ENCODE measurements at places on chromosomes 7 and 10.

GRCh38 chr7:150847536-150847935 lies 4.8 kb upstream of the AOC1 start:
- DNase-seq = no peak

DNA sequence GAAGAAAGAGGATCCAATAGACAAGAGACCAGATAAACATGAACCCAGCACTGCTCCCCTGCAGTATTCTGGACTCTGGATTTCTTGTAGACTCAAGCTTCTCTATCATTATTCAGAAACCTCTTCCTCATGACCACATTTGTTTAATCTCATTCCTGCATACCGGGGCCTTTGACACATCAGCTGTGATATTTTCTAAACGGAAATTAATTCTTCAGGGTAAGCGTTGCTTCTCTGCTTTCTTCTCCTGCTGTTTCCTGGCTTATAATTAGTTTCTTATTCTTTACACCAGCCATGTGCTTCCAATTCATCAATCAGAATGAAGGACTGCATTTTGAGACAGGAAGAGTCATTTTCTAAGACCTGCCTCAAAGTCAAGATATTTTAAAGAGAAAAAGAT lies 54.2 kb upstream of the TARP start:
- no peak for DNase-seq

DNA sequence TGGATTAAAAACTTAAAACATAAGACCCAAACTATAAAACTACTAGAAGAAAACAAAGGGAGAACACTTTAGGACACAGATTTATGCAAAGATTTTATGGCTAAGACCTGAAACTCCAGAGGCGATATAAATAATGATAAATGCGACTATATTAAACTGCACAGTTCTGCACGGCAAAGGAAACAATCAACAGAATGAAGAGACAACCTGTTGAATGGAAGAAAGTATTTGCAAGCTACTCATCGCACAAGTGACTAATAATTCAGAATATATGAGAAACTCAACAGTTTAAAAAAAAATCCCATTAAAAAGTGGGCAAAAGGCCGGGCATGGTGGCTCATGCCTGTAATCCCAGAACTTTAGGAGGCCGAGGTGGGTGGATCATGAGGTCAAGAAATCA lies 73.6 kb downstream of the JMJD1C start:
- no peak for DNase-seq

- DNase-seq = no peak
These were observed 29.2 kb downstream of the COPG2 start for GRCh38 chr7:130639388-130639787.

DNA sequence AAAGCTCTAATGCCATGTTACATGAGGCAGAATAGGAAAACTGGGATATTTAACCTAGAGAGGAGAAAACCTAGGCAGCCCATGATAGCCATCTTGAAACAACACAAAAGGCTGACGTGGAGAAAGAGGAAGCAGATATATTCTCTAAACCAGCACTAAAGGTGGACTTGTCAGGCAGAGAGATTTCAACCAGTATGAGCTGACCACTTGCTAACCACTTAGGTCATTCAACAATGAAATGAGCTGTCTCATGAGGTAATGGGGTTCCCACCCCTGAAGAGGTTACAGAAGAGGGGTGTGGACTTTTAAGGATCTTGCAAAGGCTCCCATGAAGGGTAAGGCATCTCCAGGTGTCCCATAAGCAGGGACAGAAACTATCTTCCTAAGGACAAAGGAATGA lies 26.8 kb upstream of the EGR2 start:
- DNase-seq = no peak

DNA sequence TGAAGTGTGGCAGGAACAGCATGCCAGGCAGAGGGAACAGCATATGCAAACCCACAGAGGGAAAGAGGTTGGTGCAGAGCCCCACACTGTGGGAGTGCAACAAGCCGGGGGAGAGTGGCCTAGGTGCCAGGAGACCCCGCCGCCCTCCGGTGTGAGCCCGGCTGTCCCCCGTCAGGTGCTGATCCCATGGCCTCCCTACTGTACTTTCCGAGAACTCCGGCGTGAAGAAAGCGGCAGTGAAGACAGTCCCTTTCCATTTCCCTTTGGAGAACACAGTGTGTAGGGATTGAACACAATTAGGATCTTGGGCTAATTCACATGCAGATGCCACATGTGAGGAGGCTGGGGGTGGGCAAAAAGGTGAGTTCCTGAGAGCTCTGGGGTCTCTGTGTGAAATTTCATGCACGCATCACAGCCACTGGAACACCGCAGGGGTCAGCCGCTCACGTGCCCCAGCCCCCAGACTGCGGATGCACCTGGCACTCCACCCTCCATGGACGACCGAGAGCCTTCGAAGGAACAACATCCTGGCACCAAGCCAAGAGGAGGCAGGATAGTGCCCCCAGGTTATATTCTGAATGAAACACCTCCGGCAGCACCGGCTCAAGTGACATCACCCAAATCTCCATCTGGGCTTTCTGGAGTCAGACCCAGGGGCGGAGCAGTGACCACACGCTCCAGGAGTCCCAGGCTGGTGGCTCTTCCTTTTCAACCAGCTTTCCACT lies 82.1 kb upstream of the PPP2R2D start:
- DNase-seq = peak; percentile 39

DNA sequence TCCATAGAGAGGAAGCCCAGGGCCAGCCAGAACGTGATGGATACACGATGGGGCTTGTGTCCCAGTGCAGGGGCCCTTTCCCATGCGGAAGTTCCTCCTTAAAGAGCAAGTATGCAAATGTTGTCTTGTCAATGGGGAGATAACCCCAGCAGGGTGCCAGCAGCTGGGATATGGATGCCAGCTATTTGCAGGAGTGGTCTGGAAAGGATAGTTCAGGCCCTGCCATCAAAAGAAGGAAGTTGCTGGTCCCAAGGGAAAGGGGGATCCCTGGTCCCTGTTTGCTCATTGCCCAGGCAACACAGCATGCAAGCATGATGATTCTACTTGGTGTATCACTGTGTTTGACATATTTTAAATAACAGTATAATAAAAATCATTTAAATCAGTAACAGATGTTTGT lies 73.1 kb upstream of the HECW1 start:
- peak; percentile 47 for DNase-seq

GRCh38 chr10:60352105-60352504 lies 37.6 kb downstream of the ANK3 start:
- no peak for DNase-seq

GRCh38 chr10:130877126-130877525 lies 434.4 kb downstream of the TCERG1L start:
- no peak for DNase-seq

DNA sequence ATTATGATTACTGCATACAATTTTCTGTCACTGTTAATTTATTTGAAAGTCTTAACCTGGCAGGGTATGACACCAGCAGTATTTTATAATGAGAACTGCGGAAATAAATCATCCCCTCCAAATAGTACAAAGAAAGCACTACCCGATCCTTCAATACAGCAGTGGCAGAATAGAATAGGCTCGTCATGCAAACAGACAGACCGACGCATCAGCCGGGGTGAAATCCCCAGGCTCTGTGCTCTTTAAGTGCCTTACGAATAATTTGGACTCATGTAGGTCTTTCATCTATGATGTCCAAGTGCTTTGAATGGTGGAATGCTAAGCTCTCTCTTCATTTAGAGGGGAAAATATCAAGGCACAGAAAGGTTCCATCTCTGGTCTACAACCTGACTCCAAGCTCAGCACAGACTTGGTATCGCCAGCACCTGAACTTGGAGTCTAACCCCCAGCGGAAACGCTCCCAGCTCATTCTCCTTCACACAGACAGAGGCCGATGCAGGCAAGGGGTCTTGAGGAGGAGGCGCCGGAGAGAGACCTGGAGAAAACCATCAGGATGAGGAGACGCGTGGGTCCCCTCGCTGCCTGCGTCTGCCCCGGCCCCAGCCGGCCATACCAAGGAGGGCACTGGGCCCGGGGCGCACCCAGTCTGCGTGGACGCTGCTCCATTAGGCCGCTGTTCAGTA lies 568.1 kb upstream of the MKI67 start:
- no peak for DNase-seq

GRCh38 chr10:36583690-36584089 lies 541.7 kb upstream of the ANKRD30A start:
- no peak for DNase-seq

- DNase-seq = no peak
These were observed 17.9 kb upstream of the AGK start for GRCh38 chr7:141533149-141533949.

DNA sequence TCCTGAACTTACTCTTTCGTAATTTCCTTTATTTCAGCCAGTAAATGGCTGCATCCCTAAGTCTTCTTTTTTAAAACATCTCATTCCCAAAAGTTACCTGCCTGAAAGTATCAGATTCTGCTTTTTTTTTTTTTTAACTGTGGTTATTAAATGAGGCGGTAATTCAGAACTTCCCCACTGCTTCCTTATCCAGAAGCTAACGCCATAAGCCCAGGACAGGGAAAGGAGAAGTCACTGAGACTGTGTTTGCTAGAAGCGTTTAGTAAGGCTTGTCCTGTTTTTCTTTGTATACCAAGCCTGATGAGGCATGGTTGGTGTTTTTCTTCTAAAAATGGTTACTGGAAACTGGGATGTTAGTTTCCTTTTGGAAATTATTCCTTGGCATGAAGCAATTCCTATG lies 197.8 kb downstream of the CELF2 start:
- DNase-seq = no peak

- no peak for DNase-seq
These were observed 159.5 kb downstream of the PRKAG2 start for GRCh38 chr7:151717415-151717814.

- DNase-seq = no peak
These were observed 11.3 kb upstream of the TRDMT1 start for GRCh38 chr10:17212802-17213221.

DNA sequence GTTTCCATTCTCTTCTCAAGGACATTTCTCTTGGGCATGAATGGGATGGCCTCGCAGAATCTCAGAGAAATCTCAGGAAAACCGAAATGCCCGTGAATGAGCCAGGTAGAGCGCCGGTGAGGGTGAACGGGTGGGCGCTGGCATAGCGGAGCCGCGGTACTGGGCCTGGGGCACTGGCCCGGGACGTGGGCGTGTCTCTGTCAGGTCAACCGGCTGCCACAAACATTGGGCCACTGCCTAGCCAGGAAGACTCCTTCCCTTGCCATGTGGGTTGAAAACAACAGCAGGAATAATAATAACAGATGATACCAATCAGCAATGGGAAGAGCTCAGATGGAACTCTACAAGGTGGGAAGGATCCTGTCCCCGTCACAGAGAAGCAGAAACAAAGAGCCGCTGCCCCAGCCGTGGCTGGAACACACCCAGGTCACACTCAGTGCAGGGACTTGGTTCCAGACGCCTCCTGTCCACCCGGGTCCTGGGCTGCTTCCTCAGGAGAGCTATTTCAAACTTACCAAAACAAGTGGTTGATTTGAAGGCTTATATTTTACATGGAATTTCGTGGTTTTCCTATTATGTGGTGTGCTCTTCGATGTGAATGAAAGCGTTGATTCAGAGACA lies 51.1 kb upstream of the EBF3 start:
- DNase-seq = no peak

- DNase-seq = no peak
These were observed 55.7 kb upstream of the MKX start for GRCh38 chr10:27801171-27801785.

- no peak for DNase-seq
These were observed 99.9 kb upstream of the CHST15 start for GRCh38 chr10:124193309-124193696.

DNA sequence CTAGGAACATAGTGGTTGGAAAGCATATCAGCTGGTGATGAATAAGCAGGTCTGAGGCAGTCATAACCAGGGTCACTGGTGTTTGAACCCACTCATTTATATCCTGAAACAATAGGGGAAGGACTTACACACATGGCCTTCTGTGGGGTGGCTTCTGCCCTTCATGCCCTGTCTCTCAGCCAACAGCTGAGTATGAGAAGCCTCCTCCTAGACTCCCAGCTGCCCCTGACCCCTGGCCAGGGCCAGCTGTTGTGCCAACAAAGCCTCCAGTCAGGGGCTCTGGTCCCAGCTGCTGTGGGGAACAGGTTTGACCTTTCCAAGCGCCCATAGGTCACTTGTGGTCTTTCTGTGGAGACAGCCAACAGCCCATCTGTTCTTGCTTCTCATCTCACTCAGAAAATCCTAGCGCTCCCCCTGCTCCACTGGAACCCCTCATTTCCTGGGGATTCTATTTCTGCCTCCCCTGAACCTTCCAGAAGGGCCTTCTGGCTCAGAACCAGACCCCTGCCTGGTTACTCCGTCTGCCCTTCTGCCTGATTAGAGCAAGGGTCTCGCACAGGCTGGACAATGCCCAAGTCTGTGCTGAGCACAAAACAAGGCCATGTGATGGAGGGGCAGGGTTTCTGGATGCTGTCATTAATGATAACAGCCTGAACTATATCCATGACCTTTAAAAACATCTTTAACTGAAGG lies 9.7 kb upstream of the PURB start:
- DNase-seq = no peak

- no peak for DNase-seq
These were observed 81.1 kb downstream of the ARHGAP12 start for GRCh38 chr10:31847515-31847914.

DNA sequence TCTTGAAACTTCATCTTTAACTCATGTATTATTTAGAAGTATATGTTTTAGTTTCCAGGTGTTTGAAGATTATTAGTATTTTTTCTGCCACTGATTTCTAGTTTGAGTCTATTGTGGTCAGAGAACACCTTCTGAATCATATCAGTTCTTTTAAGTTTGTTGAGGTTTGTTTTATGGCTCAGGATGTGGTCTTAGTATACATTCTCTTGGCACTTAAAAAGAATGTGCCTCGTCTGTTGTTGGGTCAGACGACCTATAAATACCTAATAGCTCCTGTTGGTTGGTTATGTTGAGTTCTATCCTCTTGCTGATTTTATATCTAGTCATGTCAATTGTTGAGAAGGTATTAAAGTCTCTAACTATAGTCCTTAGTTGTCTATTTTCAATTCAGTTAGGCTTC lies 15.9 kb downstream of the TDRD1 start:
- DNase-seq = no peak

All from H1 (cell line).